ENCODE measurements at places on chromosomes 2 and 18.

- no peak for DNase-seq
Observed at GRCh38 chr2:101790416-101790815, 92.9 kb downstream of the MAP4K4 start.

DNA sequence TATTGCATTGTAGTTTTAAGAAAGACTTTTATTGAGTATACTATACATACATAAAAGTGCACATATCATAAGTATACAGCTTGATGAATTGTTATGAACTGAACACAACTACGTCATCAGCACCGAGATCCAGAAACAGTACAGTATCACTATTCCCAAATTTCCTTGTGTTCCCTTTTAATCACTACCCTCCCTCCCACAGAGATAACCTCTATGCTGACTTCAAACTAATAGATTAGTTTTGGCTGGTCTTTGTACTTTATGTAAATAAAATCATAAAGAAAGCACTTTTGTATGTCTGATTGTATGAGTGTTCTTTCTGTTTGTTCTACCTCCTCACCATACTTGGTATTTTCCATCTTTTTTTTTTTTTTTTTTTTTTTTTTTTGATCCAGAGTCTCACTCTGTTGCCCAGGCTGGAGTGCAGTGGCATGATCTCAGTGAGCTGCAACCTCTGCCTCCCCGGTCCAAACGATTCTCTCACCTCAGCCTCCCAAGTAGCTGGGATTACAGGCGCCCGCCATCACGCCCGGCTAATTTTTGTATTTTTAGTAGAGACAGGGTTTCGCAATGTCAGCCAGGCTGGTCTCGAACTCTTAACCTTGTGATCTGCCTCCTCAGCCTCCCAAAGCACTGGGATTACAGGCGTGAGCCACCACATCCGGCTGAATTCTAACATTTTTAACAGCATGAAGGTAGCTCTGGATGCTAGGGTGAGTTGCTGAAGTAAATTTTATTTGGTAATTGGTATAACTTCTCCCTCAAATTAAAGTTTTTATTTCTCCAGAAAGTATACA is 43.3 kb upstream of the RAB1A start:
- no peak for DNase-seq

- no peak for DNase-seq
Observed at GRCh38 chr2:202141329-202141947, 68.4 kb downstream of the KIAA2012 start.

DNA sequence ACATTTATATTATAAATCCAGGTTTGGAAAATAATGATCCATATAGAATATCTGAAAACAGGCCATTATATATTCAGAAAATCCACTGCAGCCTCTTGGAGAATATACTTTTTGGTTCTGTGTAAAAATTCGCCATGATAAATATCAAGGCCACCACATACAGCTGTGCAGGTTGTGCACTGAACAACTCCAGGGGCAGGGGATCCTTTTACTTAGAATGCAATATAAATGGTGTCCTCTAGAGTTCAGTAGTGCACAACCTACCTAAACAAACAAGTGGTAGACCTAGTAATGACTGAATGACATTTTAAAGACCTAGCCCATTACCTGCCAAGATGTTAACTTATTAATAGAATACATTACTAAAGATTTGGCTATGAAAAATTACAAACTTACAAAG is 22.4 kb downstream of the MOGAT1 start:
- no peak for DNase-seq

GRCh38 chr2:169571571-169571970 is 2.1 kb downstream of the FASTKD1 start:
- DNase-seq = no peak

All from fibroblast of skin of left quadriceps (primary cell).